ENCODE measurements at places on chromosomes 12 and 14.

- DNase-seq: no peak
Measured at GRCh38 chr12:65004270-65004669, 116.8 kb downstream of the WIF1 start.

GRCh38 chr14:24866067-24866639, 183.8 kb downstream of the STXBP6 start:
- DNase-seq: no peak

GRCh38 chr12:94427501-94428381, 31.9 kb downstream of the CEP83 start:
- no peak for DNase-seq

DNA sequence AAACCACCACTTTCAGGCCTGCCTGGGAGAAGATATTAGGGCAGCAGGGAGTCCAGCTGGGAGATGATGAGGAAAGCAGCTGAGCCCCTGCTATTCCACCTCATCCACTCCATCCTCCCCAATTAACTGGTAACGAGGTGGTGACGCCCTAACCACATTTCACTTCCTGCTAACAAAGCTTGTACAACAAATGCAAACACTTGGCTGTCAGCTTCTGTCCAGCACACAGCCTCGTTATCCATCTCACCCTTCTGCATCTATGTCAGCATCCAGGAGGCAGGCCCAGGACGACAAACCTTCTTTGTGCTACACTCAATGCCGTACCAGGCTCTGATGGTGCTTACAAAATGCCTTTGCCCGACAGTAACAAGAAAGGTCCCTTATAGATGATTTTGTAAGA, 225.4 kb downstream of the APAF1 start:
- no peak for DNase-seq

GRCh38 chr14:71225113-71225512, 317.9 kb downstream of the PCNX1 start:
- no peak for DNase-seq

DNA sequence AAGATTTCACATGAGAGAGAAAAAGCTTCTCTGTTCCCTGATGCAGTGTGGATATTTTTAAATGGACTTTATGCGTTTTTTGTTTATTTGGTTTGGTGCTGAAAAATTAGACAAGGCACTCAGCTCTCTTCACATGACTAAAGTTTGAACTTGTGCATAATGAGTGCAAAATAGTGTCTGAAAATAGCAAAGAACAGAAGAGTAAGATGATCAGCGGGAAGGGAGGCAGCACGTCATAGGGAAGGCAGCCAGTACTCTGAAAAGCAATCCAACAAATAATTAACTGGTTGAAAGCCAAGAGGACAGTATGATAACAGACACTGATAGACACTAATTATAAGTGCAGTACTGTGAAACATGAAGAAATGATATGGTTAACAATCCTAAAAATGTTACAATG, 46.6 kb upstream of the CDKN3 start:
- no peak for DNase-seq

DNA sequence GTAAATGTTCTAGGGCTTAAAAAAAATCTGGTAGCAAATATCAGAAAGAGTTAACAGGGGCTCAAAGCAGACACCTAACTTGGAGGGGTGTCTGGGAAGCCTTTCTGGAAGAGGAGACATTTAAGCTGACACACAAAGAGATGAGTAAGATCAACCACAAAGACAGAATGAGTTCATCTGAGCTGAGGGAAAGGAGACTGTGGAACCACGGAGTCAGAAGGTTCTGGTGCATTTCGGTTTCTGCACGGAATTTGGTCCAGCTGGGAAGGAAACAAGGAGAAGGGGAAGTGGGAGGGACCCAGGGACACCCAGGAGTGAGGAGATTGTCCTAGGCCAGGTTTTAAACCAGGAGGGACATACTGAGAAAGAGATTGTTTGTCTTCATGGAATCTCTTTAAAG, 161.1 kb downstream of the PHETA1 start:
- no peak for DNase-seq

DNA sequence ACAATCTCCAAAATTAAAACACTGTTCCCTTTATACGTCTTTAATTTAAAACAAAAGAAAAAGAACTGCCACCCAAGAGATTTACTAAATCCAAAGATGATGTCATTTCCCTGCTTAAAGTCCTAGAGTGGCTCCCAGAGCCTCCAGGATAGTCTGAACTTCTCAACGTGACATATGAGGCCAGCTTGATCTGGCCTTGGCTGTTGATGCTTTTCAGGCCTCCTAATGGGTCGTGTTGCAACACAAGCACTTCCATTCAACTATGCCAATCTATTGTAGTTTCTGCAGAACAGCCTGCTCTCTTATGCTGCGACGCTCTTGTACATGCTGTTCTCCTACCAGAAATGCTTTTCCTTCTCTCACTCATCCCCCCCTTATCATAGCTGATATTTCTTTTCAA, 35.7 kb downstream of the LGR5 start:
- no peak for DNase-seq

DNA sequence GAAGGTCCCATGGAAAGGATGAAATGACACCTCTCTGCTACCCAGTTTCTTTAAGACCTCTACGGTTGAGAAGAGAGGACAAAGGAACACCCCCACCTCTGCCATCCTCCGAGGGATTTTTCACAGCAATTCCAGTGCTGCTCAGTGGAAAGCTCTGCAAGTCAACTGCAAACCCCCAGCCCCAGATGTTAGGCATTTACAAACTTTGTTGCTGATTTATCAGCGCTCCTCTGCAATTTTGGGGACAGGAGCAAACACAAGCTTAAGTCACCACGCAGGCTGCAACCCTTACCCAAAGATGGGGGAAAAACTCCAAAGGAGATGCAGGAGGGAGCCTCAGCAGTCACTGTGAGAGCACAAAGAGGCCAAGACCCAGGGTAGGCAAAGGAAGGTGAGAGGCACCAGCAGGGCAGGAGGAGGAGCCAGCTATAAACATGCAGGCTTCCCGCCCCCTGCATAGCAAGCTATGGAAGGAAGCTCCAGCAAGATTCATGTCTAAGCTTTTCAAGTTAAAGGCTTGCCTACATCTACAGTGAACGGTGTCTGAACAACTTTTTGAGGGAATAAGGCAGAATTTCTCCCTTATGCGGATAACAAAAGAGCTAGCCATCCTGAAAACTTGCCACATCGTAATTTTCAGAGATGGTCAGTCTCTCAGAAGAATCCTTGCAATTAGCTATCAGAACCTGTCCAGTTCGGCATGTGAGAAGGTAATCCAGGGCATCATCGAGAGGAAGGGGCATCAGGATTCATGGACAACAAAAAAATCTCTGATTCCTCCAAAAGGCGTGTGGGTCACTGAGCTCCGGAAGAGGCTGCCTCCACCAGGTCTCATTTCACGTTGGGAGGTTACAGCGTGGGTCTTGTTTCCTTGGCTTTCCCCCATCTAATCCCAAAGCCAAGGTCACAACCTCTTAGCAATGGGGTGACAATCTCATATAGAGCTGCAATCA, 3.9 kb downstream of the CTDSP2 start:
- no peak for DNase-seq

DNA sequence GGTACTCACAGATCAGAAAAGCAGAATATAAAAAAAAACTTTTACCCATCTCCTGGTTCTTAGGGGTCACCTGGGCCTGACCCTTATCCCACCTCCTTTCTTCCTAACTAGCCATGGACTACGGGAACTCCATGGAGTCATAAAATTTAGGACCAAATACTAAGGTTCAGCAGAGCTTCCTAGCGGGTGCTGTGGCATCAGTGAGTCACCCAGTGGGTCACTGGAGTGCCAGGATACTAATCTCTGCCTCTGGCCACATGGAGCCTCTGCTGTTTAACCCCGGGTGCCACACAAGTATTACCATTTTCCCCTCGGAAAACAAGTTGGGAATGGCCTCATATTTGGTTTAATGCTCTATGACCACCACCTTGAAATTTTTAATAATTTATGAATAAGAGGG, 6.9 kb downstream of the ZBTB39 start:
- DNase-seq: no peak

GRCh38 chr12:74339211-74339610, 198.4 kb upstream of the ATXN7L3B start:
- no peak for DNase-seq

DNA sequence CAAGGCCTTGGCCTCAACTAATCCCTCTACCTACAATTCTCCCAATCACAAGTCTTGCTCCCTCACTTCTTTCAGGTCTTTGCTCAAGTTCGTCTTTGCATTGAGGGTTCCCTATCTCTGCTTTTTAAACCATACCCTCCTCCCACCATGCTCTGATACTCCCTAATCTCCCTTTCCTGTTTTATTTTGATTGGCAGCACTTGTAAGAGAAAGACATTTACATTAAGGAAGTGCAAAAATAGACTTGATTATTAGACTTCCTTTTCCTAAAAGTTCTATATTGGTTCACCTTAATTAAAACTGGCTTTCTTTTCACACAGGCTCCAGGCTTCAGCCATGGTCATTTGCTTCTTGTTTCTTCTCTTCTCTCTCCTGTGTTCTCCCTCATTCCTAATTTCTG, 18.3 kb upstream of the WIF1 start:
- no peak for DNase-seq

DNA sequence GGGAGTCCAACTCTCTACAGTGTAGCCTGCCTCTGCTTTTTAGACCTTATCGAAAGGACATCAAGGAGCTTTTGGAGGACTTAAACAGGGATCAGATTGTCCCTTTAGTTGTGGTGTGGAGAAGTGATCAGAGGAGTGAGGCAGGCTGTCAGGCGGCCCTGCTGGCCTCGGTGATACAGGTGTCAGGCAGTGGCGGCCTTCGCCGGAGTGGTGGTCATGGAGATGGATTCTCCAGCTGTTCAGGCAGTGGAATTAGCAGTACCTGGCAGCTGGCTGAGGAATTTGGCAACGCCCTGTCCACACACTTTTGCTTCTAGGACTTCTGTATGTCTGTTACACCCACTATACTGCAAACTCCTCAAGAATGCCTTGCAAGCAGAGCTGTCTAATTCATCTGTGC, 4.2 kb upstream of the CLMN start:
- DNase-seq: no peak

- DNase-seq: peak; percentile 77
Measured at GRCh38 chr14:32077081-32078022, at the start of gene ARHGAP5. Gene ARHGAP5, plus strand, starts transcription at chr14:32077304. Its CDS starts 13,366 bp downstream, at chr14:32090670.

DNA sequence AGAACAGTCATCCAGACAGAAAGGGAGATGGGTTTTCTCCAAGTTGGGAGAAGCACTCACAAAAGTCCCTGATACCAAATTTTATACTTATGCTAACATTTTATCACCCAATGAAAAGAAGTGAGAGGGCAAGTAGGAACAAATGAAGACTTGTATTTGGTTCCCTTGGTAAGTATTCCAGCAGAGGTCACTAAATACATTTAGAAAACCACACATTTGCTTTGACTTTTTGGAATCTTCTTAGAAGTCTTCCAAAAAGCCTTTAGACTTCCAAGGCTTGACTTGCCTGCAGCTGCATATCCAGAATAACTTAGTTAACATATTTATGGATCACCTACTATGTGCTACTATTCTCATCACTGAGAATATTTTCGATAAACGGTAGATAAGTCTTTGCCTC, 3.1 kb upstream of the GYS2 start:
- DNase-seq: no peak

GRCh38 chr12:111785651-111786050, 18.9 kb downstream of the ALDH2 start:
- DNase-seq: no peak

DNA sequence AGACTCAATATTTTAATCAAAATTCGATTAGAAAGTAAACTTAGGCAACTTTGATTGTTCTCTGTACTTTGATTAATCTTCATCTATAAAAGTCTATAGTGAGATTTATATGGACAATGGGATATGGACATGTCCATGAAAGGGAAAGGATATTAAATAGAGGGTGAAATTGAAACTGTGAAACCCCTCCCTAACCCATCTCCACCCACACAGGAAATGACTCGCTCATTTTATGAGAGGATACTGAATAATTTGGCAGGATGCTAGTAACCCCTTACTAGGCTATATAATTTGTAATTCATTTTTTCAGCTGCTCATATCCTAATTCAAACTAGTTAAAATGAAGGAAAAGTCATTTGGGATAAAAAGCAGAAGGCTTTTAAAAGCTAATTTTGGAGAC, 328.0 kb upstream of the ATP2B1 start:
- DNase-seq: no peak

- DNase-seq: no peak
Measured at GRCh38 chr12:47302111-47302671, 222.4 kb upstream of the AMIGO2 start.

DNA sequence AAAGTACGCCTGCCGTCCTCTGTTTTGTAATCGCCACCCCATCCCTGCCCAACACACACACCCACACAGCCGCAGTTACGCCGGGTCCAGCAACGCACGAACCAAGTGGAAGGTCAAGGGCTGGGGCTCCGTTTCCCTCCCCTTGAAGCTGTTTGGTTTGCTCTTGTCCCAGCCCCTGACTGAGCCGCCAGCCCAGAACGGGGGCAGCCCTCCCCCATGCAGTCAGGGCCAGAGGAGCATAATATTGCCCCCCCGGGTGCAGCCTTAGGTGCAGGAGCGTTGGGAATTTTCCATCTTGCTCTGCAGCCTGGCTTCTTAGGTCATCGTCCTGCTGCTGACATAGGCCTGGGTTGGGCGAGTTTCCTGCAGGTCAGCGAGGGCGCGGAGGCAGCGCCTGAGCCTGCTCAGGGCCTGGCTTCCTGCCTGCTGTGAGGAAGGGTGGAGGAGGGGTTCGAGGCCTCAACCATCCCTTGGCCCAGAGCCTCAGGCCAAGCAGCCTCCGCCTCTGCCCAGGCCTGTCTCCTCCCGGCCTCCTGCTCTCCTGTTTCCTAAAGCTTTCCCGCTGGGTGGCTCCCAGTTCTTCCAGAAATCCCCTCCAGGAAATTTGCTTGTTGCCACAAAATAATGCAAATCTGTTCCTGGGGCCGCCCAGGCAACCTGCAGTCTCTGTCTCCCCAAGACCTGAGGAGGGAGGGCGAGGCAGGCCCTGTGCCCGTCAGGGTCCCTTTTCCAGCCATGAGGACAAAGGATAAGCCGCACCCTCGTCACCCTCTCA, 44.5 kb downstream of the PSMA6 start:
- no peak for DNase-seq

DNA sequence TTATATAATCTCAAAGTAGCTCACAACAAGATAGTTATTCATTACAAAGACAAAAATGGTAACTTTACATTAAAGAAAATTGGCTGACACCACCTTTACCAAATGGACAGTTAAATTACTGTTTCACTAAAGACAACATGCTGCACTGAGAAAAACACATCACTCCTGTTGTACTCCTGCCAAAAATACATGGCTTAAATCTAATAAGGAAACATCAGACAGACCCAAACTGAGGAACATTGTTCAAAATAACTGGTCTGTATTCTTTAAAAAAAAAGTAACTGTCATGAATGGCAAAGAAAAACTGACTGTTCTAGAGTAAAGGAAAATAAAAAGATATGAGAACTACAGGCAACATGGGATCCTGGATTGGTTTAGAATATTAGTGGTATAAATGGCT, 151.3 kb upstream of the DCN start:
- no peak for DNase-seq

- no peak for DNase-seq
Measured at GRCh38 chr12:67837876-67838275, 151.4 kb upstream of the IFNG-AS1 start.

- DNase-seq: no peak
Measured at GRCh38 chr12:3750616-3751015, 2.3 kb downstream of the CRACR2A start.

Data from activated naive CD4-positive, alpha-beta T cell (primary cell).